Frontal cortex (tissue), 4 donors: ENCODE measurements at places on chromosomes 1 and 21.

DNA sequence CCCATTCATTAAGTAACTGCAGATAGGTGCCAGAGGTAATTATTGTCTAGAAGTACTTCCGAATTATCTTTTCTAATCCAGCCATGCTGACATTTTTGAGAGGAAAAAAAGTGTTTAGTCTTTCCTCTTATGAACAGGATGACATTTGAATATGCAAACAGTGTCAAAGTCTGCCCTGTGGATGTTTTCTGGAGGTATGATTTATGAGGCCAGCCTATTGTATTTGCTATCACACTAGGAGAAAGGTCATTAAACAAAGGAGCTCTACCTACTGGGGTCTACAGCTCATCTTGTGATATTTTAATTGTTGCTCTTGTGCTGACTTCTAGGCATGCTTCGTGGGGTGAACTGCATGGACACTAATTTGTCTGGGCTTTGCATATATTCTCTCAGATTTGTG is 559.7 kb upstream of the CAMK1G start:
- no peak for DNase-seq

DNA sequence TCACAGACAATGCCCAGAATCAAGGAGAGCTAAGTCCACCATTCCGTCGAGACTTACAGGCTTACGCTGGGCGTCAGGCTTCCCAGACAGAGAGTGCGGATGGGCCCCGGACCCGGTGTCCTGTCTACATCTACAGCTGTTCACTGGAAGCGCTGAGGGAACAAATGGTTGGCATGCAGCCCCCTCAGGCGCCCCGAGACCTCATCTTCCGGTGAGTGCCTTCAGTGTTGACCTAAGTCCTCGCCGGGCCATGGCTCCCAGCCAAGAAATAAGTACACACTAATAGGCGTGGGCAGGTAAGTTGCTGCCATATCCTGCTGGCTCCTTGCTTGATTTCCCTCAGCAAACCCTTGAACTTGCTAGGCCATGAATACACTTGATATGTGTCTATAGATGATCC is 26.2 kb downstream of the HYI start:
- no peak for DNase-seq

DNA sequence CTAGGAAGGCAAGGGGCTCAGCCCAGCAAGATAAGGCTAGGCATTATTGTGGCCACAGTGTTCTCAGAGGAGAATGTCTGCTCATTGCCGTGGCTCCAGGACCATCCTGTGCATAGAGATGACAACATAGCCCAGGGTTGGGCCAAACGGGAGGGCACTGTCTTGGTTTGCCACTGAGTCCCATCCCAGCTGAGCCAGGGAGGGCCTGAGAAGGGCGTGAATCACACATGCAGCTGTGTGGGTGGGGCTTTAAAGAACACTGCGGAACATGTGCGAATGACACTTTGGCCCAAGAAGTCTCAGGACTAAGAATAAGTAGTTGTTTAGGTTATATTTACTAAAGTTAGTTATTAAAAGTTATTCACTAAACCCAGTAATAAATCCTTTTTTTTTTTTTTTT is 18.5 kb downstream of the CHAF1B start:
- DNase-seq: no peak

- DNase-seq: no peak
Measured at GRCh38 chr1:19229828-19230325, 19.8 kb upstream of the UBR4 start.

DNA sequence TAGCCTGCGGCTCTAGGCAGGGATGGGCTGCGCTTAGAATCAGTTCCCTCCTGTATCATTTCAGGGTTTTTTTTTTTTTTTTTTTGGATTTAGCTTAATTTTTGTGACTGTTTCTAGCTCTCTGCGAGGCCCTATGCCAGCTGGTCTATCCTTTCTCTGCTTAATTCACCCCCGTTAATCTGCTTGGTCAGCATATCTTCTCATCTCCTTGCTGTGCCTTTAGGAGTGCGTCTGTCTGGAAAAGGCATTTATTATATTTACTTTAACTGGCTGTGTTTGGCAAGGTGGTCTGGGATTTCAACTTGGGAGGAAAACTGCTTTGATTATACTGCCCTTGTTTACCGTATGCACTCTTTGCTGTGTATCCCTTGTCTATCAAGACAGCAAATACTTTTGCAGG is 184.8 kb upstream of the KIAA0040 start:
- DNase-seq: no peak

GRCh38 chr1:161260376-161261260 is 2.1 kb downstream of the PCP4L1 start:
- no peak for DNase-seq

GRCh38 chr21:33428669-33429068 is 25.5 kb downstream of the IFNGR2 start:
- DNase-seq: no peak

GRCh38 chr21:17146426-17146825 is 366.4 kb upstream of the CXADR start:
- no peak for DNase-seq

DNA sequence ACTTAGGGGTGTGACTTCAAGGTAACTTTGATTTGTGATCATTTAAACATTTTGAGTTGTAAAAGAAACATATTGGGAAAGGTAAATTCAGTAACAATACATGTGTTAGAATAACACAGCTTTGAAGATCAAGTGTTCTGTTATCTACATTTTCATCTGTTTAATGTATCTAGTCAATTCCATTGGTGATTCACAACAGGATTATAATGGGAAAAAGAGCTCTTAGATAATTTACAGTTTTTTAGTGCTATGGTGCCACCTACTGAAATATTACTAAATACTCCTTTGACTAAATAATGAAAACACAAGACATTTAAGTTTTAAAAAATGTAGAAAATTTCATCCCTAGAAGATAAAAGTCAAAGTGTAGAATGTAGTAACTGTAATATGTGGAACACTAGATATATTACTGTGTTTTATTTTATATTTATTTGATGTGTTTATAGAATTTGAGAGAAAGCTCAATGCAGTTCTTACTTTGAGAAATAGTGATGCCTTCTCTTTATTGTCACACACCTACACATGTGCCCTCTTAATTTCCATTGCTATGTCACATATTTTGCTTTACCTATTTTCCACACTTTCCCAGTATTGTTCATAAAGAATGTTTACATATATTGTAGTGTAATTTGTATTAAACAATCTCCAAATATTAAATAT is 47.4 kb downstream of the PTPRC start:
- DNase-seq: no peak

- DNase-seq: no peak
Measured at GRCh38 chr21:46145159-46145839, 10.1 kb downstream of the FTCD start.

- no peak for DNase-seq
Measured at GRCh38 chr1:156074661-156075060, 7.6 kb downstream of the MEX3A start.

DNA sequence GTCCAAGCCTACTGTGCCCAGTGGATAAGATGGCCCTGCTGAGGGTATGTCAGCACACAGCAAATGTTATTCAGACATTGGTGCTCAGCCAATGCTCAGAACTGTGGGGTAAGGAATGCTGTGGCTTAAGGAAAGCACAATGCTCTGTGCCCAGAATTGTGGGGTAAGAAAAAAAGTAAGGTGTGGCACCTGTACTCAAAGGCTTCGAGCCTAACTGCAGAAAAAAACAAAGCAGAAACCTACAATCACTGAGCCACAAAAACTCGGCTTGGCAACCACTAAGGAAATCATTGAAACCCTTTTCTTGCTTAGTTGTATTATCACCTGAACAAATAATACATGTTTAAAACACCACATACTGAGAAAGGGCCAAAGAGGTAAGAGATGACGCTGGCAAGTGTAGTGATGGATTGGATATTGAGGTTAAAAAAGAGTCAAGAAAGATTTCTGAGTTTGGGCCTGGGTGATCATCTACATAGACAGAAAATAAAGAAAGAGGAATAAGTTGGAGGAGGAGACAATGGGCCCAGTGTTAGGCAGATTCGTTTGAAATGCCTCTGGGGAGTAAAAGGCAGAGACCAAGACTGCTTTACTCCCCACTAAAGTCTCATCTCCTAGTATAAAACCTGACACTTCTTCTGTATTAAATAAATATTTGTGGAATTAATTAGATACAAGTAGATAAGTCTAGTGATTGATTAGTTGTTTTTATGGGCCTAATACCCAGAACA is 25.9 kb upstream of the ATP1A1 start:
- no peak for DNase-seq

GRCh38 chr1:47745715-47746609 is 251.2 kb downstream of the TRABD2B start:
- no peak for DNase-seq

GRCh38 chr1:201266774-201267173 is 16.5 kb upstream of the PKP1 start:
- DNase-seq: no peak

DNA sequence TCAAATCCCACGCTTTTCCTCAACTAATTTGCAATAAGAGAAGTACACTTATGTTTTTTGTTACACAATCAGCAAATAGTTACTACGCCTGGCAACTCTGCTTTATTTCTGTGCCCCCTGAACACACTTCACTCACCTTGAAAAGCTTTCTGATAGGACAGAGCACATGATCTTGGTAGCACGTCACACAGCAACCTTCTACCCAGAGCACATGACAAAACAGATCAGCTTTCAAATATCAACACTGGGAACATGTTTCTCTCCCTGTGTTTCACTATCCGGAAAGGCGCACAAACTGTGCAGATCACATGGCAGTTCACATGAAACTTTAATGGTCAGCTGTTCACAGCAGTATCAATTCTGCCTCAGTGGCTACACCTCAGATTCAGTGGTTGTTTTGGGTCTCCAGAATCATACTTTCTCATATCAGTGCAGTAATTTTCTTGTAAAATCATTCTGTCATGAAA is 2.2 kb downstream of the SLC19A2 start:
- no peak for DNase-seq

DNA sequence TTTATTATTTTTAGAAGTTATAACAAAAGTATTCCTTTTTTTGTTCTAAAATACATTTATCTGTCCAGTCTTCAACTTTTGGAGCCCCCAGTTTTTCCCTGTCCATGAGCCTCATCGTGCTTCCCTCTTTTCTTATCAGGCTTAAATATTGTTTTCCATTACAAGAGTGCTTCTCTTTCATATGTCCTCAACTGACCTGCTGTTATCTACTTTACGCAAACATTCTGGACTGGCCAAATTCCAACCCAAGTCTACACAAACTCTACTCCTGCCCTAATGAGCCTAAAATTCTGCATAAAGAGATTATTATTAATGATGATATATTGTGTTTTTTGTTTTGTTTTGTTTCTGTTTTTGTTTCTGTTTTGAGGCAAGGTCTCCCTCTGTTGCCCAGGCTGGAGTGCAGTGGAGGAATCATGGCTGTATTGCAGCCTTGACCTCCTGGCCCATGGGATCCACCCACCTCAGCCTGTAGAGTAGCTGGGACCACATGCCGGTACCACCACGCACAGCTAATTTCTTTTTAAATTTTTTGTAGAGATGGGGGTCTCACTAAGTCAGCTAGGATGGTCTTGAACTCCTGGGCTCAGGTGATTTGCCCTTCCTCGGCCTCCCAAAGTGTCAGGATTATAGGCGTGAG is 318.8 kb upstream of the NEGR1 start:
- DNase-seq: no peak

GRCh38 chr1:228305721-228306152 is 97.9 kb downstream of the OBSCN start:
- no peak for DNase-seq

DNA sequence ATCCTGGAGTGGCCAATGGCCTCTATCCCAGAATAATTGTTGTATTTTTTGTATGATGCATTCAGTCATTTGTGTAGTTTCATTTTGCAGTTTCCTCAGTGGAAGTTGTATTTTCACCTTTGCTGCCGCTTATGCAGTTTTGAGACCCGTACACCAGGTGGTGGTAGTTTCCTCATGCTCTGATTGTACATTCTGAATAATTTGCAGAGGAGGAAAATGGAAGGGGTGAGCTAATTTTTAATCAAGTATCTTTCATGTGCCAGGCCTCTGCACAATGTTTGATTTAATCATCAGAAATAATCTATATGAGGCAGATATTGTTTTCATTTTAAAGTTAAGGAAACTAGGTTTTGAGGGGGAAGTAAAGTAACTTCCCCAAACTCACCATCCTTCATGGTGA is 29.5 kb downstream of the HLX start:
- DNase-seq: no peak

DNA sequence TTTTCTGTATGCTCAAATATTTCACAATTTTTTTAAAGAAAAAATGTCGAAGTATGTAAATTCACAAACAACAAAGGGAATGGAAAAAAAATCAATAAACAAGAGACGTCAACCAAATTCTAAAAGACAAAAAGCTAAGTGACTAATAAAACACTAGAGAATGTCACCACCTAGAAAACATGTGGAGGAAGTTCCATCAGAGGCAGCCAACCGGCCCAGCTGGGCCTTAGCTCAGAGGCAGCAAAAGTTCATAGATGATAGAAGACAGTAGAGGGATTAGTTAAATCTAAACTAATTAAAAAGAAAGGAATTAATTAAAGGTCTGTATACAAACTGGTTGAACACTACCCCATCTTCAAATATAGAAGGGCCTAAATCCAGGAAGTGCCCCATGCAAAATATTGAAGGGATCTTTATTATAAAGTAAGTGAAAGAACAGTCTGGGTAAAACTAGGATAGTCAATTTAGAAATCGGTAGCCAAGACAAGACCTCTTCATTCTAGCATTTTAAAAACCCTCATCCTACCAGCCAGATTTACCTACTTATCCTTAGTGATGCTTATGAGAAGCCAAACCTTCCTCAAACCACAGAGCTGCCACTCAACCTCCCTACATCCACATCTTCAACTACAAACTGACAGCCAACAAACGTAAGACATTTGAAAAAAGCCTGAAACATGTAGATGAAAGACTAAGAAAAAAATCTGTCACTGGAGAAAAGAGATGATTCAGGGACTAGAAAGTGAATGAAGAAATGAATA is 23.7 kb downstream of the MRPL39 start:
- no peak for DNase-seq

DNA sequence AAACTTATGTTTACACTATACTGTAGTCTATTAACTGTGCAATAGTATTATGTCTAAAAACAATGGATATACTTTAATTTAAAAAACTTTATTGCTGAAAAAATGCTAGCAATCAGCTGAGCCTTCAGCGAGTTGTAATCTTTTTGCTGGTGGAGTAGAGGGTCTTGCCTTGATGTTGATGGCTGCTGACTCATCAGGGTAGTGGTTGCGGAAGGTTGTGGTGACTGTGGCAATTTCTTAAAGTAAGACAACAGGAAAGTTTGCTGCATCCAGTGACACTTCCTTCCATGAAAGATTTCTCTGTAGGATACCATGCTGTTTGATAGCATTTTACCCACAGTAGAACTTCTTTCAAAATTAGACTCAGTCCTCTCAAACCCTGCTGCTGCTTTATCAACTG is 234.7 kb upstream of the CSF3R start:
- no peak for DNase-seq

- no peak for DNase-seq
Measured at GRCh38 chr1:3464649-3465025, 10.2 kb downstream of the ARHGEF16 start.

DNA sequence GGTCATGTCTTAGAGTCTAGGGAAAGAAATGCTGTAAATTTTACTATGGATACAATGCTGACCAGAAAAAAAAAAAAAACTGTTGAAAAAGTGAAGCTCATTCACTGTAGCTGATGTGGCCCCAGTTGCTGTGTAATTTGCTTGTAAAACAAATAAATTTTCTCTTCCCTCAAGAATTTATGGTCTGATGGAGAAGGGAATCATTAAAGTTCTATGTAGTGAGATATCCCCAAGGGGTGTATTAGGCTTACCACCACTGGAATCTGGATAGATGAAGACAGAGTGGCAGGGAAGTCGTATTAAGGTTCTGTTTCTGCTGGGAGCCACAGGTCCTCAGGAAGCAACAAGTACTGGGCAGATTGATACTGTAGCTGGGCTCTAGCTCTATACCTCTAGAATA is 860.0 kb downstream of the LTN1 start:
- DNase-seq: no peak
